ENCODE measurements at places on chromosomes 11 and 22.
A peak's percentile ranks its signal among the peaks of the same experiment; 100 is the strongest.

DNA sequence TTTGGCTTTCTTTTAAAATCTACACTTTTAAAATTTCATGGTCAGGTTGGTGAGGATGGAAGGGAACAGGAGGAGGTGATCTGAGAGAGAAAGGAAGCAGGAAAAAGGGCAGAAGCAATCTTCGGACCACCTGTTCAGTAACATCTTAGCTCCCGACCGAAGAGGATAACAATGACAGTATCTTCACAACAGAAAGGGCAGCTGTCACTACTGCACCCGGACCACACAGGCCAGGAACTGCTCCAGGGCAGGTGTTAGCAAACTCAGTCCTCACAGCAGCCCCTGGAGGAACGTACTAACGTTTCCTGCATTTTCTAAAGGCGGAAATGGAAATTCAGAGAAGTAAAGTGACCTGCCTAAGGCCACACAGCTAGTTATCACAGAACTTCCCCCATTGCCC, 16.8 kb downstream of the PTPN5 start:
- DNase-seq: no peak

DNA sequence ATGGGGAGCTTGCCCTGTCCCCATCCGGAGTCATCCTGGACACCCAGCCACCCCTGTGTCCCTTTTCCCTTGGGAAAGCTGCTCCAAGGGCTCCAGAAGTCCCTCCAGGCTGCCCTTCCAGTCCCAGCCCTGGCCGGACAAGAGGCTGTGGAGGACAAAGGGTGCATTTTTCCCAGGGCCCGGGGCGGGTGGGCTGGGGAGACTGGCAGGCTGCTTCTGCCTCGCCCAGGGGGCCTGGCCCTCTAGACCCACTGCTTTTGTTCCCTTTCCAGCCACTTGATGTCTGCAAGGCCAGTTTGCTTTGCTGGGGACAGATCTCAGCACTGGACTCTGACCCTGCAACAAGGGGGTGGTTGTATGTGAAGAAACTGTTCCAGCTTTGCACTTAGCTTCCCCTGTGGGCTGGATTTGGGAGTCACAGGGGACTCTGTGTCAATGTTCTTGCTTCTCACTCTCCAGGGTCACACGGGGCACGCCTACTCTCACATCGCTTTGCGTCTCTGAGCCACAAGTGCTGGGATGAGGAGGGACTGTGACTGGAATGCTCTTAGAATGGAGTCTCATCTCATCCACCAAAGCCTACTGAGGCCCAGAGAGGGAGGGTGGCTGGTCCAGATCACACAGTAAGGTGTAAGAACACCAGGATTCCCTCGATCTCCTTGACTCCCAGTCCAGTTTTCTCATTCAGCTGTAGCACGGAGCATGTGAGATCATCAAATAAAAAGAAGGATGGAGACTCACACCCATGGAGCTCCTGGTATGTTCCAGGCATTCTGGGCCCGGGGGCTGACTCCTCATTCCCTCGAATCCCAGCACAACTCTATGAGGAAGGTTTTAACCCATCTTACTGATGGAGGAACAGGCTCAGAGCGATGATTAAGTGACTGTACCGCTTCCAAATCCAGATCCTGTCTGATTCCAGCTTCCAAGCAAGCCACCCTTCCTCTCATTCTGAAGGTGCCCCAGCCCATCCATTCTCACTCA, 59.9 kb downstream of the FBXO7 start:
- DNase-seq: no peak

GRCh38 chr11:103842795-103843194, 193.6 kb upstream of the DDI1 start:
- peak; percentile 72 for DNase-seq

DNA sequence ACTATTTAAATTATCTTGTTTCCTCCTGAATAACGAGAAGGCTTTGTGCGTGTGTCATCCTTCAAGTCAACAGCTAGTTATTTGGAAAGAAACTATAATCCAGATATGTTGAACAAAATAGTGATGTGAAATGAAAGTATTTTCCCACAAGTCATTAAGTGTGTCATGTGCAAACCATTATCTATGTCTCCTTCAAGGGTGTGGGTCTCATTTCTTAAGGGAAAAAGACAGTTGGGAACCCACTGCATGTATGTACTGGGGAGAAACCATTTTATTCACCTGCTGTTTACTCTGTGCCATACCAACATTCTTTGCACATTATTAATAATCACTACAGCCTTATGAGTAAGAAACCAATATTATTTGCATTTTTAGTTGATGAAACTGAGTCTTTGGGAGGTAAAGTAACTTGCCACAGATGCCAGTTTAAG, 145.3 kb upstream of the CTSC start:
- peak; percentile 51 for DNase-seq

DNA sequence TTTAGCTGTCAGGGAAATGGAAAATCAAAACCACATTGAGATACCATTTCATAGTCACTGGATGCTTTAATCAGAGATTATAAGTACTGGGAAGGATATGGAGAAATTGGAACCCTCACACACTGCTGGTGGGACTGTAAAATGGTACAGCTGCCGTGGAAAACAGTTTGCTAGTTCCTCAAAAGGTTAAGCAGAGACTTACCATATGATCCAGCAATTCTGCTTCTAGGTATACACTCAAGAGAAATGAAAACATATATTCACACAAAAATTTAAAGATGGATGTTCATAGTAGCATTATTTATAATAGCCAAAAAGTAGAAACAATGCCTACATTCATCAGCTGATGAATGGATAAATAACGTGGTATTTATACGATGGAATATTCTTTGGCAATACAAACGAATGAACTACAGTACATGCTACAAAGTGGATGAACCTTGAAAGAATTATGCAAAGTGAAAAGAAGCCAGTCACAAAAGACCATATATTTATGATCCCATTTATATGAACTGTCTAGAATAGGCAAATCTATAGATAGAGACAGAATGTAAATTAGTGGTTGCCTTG, 23.0 kb downstream of the RNF121 start:
- no peak for DNase-seq

- DNase-seq: no peak
Observed at GRCh38 chr11:34345540-34345876, 12.3 kb downstream of the ABTB2 start.

- DNase-seq: peak; percentile 86
Observed at GRCh38 chr11:108697872-108698473, 33.1 kb downstream of the DDX10 start.
